ENCODE measurements at places on chromosomes 13 and 19.

DNA sequence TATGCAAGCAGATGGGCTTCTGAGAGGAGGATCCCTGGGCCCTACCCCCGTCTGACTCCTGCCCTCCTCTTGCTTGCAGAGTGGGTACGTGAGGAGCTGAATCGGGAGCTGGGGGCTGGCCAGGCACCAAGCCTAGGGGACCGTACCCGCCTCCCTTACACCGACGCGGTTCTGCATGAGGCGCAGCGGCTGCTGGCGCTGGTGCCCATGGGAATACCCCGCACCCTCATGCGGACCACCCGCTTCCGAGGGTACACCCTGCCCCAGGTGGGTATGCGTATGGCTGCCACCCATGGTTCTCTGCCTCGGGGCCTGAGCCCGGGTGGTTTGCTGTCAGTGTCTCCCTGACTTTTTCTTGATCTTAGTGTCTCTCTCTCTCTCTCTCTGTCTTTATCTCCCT, 10.4 kb downstream of the CYP2S1 start:
- DNase-seq, result no peak

GRCh38 chr19:44813070-44813840, 4.4 kb downstream of the BCAM start:
- no peak for DNase-seq

GRCh38 chr19:3099347-3100145, 5.4 kb downstream of the GNA11 start:
- no peak for DNase-seq

GRCh38 chr19:1283207-1283916, 2.3 kb upstream of the EFNA2 start:
- DNase-seq, result no peak

DNA sequence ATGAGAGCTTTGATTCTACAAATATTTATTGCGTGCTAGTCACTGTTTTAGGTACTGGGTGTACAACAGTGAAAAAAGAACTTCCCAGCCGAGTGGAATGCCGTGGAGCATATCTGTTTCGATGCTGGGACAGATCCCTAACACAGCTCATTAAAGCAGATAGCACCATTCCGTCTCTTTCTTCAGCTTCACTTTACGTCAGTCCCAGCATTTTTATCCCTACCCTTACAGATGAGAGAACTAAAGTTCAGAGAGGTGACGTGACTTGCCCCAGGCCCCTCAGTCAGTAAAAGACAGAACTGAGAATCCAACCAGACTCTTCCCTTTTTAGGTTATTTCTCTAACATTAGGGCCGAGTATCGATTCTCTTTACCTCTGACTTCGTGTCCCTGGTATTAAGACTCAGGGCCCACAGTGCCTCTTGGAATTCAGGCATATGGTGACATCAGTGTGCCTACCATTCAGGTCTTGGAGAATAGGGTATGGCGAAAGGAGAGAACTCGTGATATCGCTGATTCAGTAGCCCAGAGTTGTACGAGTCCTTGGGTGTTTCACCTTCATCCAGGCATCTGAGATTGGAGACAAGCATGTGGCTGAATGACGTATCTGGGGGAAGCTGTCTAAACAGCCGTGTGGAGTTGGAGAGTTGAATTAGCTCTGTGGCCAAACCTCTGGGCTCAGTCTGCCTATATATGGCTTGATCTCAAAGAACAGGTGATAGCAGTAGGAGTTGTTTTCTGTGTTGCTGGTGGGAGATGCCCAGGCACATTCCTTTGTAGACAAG, 27.1 kb downstream of the ACTN4 start:
- DNase-seq, result no peak
